ENCODE measurements at places on chromosomes 5 and 9. TPM values are rescaled to one million over a fixed set of nuclear protein-coding genes. Genes with fewer than 3 reads are reported as not detected.

KIF20A gene
- 3.7 TPM for polyA plus RNA-seq

NTNG2 gene
- 1.7 TPM for polyA plus RNA-seq

PCDHGB6 gene
- polyA plus RNA-seq: 1.1 TPM

DNA sequence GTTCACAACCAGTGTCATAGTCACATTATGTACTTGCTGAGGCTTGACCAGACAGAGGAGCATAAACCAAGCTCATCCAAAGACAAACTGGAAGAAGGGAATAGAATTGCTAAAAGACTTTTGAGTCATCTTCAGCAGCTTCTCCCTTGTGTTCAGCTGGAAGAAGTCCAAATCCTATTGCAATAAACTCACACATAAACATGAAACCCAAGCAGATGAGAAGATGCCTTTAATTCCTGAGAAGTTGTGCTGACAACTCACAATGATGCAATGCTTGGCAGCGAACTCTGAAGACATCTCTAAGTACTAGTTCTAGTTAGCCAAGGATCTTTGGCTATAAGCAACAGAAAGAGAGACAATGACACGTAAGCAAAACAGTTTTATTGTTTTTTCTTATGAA lies 642.1 kb downstream of the KCTD16 start:
- DNase-seq: no peak

DNA sequence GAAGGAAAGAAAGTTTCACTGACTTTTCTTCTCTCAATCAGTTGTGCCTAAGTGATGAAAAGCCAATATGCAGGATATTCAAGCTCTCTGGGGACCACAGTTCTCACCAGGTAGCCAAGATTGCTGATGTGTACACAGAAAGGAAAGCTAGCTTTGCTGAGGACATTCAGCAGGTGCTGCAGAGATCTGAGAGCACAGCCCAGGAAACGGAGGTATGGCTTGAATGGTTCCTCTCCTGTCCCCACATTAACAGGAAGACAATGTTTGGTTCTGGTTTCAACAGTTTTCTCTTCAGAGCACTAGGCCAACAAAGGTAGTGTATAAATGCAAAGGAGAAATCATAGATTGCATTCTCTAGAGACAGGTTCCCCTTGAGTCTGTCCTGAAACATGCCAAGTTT lies 69.6 kb downstream of the PTPDC1 start:
- no peak for DNase-seq

- no peak for DNase-seq
These were observed at the start of gene GRM6 for GRCh38 chr5:178994580-178995340. Gene GRM6, minus strand, starts transcription at chr5:178995320. Its CDS starts 376 bp downstream, at chr5:178994944.

ZFP2 gene
- polyA plus RNA-seq: 2.5 TPM

SPATA31C1 gene
- not detected for polyA plus RNA-seq

GRCh38 chr5:155871623-155872022 lies 455.3 kb upstream of the SGCD start:
- no peak for DNase-seq

GRCh38 chr9:88978034-88978433 lies 13.2 kb upstream of the S1PR3 start:
- no peak for DNase-seq

- DNase-seq: no peak
These were observed 62.2 kb downstream of the NTRK2 start for GRCh38 chr9:84731696-84732095.

DNA sequence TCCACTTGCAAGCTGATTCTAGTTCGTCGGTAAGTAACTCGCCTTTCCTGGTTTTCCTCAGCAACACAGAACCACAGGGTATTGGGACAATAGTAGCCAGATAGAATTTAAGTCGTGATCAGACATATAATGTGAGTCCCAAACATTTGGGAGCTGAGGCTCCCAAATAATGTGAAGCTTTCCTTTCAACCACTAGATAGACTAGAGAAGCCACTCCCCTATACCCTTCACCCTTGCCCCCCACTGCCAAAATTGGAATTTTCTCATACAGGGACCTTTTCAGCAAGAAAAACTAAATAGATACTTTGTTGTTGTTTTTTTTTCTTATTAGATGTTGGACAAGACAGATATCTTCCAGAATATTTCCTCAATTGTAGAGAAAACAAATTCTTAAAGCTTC lies 1.9 kb downstream of the C6 start:
- DNase-seq: no peak

Measured in thymus (tissue), 14 donors.